ENCODE measurements at places on chromosomes 2 and 18.

GRCh38 chr2:69171116-69171896 lies 158.3 kb downstream of the ANTXR1 start:
- no peak for DNase-seq

- peak; percentile 52 for DNase-seq
Measured at GRCh38 chr2:52345082-52345481, 1313.2 kb upstream of the NRXN1 start.

DNA sequence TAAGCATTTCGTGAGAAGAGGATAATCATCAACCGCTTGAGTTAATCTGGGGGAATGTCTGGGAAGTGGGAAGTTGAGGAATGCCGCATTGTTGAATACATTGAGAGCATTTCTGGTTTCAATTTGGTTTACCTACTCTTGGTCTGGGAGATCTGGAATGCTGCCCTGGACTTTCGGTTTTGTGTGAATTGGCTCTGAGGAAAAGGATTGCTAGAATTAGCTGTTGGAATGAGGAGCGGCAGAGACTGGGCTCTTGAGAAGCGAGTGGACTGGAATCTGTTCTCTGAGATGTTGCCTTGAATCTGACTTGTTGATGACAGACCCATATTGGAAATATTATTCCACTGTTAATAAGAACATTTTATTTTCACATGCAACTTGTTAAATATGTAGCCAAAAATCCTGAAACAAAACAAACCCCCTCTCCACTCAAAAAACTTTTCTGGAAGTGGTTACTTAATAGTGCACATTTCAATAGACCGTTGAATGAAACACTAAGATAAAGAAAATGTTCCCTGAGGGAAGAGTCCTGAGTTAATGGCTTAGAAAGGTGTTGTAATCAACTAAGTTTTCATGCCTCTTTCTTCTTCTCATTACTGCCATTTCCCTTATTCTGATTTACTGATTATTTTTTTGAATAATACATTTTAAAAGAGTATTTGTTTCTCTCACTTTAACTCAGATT lies 50.8 kb downstream of the PTPRM start:
- peak; percentile 77 for DNase-seq

DNA sequence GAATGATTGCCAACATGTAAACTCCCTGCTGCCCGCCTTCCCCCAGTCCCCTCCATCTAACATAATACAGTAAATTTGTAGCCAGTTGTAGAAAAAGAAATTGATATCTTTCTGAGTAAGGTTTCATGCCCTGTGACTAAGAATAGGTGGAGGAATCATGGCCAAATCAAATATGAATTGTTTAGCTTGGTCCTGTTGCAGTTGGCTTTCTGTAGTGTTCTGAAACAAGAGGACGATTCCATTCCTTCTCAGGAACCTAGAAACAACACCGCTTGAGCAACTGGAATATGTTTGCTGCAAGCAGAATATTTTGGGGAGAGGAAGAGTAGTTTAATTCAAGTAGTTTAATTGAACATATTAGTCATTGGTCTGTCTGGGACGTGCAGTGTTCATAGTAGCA lies 7.0 kb upstream of the DRC1 start:
- no peak for DNase-seq

- DNase-seq = peak; percentile 67
Measured at GRCh38 chr18:56402872-56403516, 235.4 kb downstream of the TXNL1 start.

GRCh38 chr2:96315400-96316071 lies 9.6 kb upstream of the ITPRIPL1 start:
- DNase-seq = peak; percentile 49

DNA sequence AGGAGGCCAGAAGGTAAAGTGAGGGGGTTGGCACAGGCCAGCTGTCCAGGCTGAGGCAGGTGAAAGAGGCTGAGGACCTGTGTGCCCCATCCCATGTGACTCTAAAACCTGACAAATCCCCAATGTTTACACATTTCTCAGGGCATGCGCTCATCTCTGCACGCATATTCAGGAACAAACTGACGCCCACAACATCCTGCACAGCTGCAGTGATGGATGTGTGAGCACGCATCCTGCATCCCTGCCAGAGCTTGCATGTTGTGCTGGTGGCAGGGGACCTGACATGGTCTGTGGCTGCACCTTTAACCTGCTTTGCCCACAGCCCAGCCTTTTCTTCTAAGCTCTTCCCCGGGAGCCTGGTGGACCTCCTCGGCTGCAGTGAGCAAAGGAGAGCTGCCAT lies 83.1 kb downstream of the FBXO15 start:
- no peak for DNase-seq

GRCh38 chr2:17962876-17963275 lies 84.4 kb downstream of the KCNS3 start:
- peak; percentile 42 for DNase-seq

GRCh38 chr2:53863538-53864227 lies 3.9 kb upstream of the GPR75 start:
- peak; percentile 11 for DNase-seq

GRCh38 chr2:173290046-173290445 lies 64.6 kb upstream of the CDCA7 start:
- DNase-seq = peak; percentile 79

GRCh38 chr2:28558918-28559317 lies 63.1 kb downstream of the PLB1 start:
- DNase-seq = peak; percentile 58
